Fibroblast of lung (primary cell): ENCODE measurements at places on chromosomes 2 and 18. TPM values are rescaled to one million over a fixed set of nuclear protein-coding genes. Genes with fewer than 3 reads are reported as not detected.

DNA sequence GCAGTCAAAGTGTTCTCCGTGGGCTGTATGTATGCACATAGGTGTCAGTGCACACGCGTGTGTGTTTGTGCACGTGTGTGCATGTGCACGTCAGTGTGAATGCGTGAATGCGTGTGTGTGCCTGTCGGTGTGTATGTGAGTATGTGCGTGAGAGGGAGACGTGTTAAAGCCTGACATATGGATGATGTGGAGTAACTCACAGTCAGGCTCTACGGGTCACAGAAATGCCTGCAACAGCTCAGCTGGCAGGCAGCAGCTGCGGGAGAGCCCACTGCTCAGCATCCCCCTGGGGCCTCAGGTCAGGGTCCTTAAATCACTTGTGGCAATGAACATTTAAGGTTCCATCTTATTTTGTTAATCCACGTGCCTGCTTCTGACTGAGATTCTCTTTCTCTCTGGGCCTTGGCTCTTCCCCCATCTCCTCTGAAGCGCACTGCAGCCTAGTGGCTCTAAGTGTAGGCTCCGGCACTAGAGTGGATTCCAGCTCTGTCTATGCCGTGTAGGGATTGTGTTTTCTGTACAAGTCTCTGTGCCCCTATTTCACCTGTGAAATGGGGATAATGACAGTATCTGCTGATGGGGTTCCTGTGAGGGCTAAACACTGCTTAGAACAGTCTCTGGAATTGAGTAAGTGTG is 63.0 kb downstream of the DYSF start:
- DNase-seq = no peak

DNA sequence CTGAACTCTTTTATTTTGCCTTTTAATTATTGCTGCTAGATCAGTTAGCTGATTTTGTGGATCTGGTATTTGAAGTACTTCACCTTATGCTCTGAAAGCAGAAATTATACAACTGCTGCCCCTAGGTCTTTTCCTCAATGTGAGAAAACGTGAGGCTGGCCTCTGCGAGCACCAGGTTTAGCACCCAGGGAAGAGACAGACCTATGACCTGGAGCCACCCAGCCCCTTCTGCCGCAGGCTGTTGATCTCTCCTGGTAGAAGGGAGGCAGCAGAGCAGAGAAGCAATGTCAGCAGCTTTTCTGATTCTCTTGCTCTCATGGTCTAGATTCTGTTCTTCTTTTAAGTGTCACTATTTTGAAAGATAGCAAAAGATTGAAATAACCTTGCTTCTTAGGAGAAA is 19.9 kb downstream of the TRAPPC12 start:
- DNase-seq = no peak

- DNase-seq = no peak
Measured at GRCh38 chr2:238573065-238573778, 146.5 kb downstream of the ASB1 start.

GRCh38 chr2:47891369-47892337 is 14.6 kb downstream of the FBXO11 start:
- peak; percentile 51 for DNase-seq

- no peak for DNase-seq
Measured at GRCh38 chr2:25735835-25736234, 62.5 kb upstream of the DTNB start.

DNA sequence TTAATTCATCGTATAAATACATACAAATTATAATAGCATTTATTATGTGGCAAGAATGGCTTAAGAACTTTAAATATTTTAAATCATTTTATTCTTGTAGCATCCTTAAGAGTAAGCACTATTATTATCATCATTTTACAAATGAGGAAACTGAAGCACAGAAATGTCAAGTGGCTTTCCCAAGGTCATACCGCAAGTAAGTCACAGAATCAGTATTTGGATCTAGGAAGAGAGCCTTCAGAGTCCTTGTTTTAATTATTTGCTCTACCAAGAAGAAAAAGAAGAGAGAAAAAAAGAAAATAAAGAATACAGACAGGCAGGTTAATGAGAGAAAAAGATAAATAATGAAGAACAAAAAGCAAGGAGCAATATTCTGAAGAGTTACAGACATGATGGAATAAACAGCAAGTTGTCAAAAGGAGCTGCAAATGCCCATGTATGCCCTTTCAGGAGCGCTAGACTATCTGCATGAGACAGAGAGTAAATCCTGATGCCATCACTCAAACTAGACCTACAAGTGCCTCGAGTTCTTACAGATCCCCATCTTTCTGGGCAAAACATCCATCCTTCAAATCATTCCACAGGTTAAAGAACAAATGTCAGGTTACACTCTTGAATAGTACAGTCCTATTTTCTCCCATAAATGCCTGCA is 57.8 kb upstream of the ETAA1 start:
- DNase-seq = no peak

DNA sequence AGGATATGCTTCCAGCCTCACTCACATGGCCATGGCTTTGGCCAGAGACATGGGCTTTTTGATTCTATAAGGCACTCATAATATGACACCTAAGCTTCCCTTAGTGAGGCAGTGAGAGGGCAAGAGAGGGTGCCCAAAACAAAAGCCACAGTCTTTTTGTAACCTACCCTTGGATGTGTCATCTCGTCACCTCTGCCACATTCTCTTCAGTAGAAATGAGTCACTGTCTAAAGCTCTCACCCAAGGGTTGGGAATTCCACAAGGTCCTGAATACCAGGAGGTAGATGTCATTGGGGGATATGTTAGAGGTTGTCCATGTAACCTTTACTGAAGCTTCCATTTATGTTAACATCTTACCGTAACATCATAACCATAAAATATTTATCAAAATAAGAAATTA is 108.4 kb downstream of the ALMS1 start:
- peak; percentile 81 for DNase-seq

DNA sequence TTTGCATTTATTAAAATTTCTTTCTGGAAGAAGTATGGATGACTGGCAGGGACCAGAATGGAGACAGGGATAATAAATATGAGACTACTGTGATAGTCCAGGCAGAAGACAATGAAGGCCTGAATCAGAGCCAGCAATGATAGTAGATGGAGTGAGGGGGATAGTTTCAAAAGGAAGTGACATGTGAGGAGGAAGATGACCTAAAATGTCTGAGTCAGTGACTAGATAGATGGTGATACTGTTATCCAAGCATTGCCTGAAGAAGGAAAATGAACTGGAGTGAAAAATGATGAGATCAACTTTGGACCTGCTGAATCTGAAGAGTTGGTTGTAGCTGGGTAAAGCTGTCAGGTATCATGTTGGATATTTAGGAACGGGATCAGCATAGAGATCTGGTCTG is 158.3 kb upstream of the KLF7 start:
- no peak for DNase-seq

DNA sequence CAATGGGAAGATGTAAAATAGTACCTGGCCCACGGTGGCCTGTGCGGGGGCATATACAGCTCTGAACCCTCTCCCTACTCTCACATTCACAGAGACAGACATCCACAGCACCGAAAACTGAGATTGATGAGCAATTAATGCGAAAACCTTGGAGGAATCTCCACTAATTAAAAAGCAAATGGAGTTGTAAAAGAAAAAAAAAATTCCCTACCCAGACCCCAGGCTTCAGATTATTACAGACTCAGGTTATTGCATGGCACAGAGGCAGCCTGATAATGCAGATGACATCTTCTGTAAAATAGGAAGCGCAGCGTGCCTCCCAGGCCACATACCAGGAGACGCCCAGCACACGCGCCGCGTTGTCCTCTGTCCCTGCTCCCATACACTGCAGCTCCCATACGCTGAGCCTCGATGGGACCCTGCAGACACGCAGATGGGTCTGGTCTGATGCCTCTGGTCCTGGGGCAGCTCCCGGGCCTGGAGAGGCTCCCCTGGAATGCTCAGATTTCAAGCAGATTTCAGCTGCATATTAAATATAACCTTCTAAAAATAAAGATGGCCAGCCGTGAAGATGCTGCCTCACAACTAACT is 496.1 kb upstream of the MYT1L start:
- DNase-seq = no peak

DNA sequence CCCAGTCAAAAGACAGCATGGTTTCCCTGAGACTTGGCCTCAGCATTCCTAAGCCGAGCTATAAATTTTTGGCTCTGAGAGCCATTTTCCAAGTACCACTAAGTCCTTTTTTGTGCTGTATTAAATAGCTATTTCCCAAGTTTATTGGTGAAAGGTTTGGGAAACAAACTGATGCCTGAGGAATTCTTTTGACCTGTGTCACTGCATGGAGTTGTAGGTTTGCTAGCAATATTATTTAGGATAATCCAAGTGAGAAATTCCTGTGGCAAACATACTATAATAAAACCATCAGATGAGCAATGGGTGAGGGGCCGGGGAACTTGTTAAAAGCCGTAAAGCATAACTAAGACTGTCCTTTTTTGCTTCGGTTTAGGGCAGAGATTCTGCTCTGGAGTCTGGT is 28.4 kb downstream of the ARHGAP28 start:
- DNase-seq = no peak

DNA sequence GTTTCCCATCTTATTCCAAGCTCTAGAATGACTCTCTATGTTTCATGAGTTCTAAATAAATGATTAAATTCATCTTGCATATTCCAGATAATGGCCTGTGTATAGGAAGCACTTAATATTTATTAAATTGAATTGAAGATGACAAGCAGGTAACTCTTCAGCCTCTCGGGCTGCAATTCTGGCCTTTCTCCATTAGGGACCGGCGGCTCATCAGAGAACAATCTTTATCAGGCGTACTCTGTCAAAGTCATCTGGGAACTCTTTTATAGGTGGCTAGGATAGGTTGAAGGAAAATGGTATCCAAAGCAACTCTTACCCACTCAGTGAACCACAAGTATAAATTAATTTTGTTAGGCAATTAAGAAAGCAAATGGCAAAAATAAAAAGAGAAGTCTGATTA is 308.5 kb downstream of the NOL4 start:
- DNase-seq = no peak

DNA sequence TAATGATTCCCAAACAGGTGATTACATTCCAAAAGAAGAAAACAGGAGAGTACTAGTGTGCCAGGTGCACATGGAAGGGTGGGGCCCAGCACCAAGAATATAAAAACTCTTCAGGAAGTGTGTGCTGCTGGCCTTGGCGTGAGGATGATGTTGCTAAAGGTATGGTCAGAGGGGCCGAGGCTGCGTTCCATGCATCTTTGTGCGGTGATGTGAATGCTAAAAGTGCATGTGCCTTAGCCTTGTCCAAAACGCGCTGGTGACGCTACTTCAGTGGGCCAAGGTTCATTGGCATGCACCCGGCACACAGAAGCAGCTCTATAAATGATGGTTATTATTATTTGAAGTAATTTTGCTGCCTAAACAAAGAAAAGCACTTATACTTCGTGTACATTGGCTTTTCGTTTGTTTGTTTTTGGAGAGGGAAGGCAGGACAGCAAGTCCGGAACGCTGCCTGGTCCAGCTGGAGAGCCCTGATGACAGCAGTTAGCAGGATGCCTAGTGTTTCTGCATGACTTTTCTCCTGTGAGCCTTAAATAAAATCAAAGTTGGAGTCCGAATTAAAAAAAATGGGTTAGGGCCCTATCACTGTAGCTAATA is 2.9 kb downstream of the ALKAL2 start:
- DNase-seq = no peak

DNA sequence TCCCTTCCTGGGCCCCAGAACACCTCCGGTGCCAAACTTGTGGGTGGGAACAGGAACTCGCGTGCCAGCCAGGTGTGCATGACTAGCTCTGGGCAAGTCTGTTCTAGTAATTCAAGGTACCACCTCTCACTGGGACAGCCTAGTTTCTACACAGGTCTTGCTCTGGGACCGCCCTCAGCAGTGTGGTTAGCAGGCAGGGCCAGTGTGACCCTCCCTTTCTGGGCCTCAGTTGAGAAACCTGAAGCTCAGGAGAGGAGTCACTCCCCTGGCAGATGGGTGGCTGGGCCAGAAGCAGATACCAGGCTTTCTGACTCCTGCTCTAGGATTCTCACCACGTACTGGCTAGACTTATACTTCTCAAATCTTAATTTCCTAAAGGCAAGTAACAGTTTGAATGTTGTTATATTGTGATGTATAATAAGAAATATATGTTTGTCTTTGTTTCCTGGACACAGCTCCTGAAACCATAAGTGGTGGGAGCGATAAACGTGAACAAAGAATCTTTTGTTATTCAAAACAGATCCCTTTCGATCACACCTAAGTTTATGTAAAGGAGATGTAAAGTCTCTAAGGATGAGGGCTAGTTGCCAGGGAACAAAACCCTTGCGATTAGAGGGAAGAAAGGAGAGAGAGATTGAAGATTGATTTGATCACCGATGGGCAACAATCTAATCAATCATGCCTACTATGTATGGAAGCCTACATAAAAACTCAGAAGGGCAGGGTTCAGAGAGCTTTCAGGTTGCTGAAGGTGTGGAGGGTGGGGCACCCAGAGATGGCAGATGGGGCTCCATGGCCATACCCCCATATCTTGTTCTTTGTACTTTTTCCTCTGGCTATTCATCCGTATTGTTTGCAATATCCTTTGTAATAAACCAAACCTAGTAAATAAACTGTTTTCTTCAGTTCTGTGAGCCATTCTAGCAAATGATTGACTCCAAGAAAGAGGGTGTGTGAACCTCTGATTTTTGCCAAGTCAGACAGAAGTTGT is 952 bp upstream of the UGT1A6 start:
- no peak for DNase-seq

LPIN2 gene
- 36.7 and 51.0 TPM in 2 replicates for total RNA-seq

OTOF gene
- total RNA-seq = not detected in 2 replicates

QPCT gene
- 3.9 and 8.4 TPM in 2 replicates for total RNA-seq

RAMP1 gene
- total RNA-seq = 16.0 and 16.4 TPM in 2 replicates

FTCDNL1 gene
- 2.3 and 3.6 TPM in 2 replicates for total RNA-seq

AQP12A gene
- total RNA-seq = not detected in 2 replicates

SPATS2L gene
- 50.1 and 73.8 TPM in 2 replicates for total RNA-seq
